ENCODE measurements at places on chromosomes 3 and 15. TPM values are rescaled to one million over a fixed set of nuclear protein-coding genes. Genes with fewer than 3 reads are reported as not detected.

The KLF13 gene
- 89.9 TPM for polyA plus RNA-seq

GRCh38 chr15:63392361-63393009 is 10.8 kb upstream of the CA12 start:
- no peak overlapping the region for H3K27ac ChIP-seq
- H3K36me3 ChIP-seq, result no peaks in the 10 kb centered on the region
- no peak for DNase-seq
- H3K27me3 ChIP-seq, result no peaks in the 10 kb centered on the region
- no peak overlapping the region for H3K4me3 ChIP-seq

DNA sequence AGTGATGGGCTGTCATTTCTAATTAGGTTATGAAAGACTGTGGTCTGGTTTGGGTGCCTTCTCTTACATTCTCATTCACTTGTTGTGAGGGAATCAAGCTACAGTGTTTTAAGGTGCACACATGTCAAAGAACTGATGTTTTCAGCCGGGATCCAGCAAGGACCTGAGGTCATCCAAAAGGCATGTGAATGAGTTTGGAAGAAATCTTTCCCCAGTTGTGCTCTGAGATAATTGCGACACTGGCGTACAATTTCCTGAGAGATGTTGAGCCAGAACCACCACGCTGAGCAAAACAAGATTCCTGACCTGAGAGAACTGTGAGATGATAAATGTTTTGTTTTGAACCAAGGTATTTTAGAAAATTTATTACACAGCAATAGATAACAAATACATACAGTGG is 295.3 kb upstream of the SLITRK3 start:
- H3K4me3 ChIP-seq, result no peak overlapping the region
- no peaks in the 10 kb centered on the region for H3K27me3 ChIP-seq
- H3K36me3 ChIP-seq, result no peaks in the 10 kb centered on the region
- H3K27ac ChIP-seq, result no peak overlapping the region
- H3K4me1 ChIP-seq, result no peaks in the 10 kb centered on the region

GRCh38 chr3:21752749-21753347 is 1.8 kb upstream of the ZNF385D start:
- H3K4me1 ChIP-seq, result no peaks in the 10 kb centered on the region
- H3K27me3 ChIP-seq, result peaks cover 4% of the 10 kb centered on the region
- no peak for DNase-seq

DNA sequence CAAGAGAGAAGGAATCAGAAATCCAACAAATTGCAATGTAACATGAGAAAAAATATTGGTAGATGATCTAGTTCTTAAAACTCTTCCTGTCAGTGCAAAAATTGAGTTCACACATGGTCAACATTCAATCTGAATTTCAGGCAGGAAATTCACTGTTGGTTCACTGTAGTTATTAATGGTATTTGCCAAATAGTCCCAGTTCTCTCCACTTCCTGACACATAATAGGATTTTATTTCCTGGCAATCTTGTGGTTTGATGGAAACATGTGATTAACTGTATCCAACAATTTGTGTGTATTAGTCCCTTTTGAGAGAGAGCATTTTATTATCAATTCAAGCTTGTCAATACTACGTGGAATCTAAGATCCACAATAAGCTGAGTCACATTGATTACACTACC is 1103.1 kb downstream of the ROBO2 start:
- H3K27me3 ChIP-seq, result peaks cover 2% of the 10 kb centered on the region
- H3K36me3 ChIP-seq, result no peaks in the 10 kb centered on the region
- H3K4me3 ChIP-seq, result no peak overlapping the region
- no peak overlapping the region for H3K27ac ChIP-seq
- no peak for DNase-seq

DNA sequence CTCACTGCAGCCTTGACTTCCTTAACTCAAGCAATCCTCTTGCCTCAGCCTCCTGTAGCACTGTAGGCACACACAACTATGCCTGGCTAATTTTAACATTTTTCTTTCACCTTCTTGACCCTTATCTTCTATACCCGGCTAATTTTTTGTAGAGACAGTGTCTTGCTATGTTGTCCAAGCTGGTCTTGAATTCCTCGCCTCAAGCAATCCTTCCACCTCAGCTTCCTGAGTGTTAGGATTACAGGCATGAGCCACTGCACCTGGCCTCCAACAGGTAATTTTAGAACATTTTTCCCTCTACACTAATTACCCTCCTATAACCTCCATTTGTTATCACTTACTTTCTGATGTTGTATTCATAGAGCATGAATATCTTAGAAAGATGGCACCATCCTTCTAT is 60.3 kb downstream of the SPG11 start:
- H3K27me3 ChIP-seq, result no peaks in the 10 kb centered on the region
- DNase-seq, result no peak
- peaks cover 29% of the 10 kb centered on the region for H3K36me3 ChIP-seq

Data from immature natural killer cell (primary cell).